NCI-H524 treated with DMSO at 0.1 percent for 48 hours (cell line): ENCODE measurements at places on chromosomes 6 and 20.

DNA sequence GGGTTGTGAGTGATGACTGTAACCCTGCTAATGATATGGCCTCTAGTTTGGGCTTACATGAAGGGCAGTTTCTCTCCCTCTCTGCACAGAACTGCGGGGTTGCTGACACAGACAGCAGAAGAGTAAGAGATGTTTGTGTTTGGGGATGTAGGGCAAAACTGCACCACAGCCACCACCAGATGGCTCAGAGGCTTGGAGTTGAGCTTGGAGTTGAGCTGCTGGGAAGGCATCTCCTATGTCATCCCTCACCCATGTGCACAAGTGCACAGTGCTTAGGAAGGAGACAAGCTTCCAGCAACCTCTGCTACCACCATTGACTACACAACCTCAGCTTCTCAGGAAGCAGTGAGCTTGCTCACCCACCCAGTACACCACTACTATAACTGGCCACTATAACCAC lies 303.9 kb upstream of the DEFB112 start:
- DNase-seq = no peak

DNA sequence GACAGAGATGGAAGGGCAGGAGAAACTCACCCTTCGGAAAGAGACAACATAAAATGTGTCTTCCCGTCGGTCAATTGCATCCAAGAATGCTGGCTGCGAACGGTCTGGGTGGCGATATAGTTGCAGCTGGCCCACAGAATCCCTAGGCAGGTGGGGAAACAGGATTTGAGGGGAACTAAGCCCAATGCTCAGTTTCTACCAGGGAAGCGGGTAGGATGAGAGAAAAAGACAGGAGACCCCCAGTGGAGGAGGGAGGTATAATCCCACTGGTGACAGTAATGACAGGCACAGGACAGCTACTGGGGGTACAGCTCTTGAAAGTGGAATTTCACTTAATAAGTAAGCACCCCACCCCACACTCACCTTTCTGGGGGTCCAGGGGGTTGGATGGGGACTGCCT lies 7.5 kb upstream of the TNXB start:
- DNase-seq = no peak

- no peak for DNase-seq
Measured at GRCh38 chr20:42191140-42191860, 573.1 kb upstream of the CHD6 start.

- no peak for DNase-seq
Measured at GRCh38 chr20:13028001-13028400, 19.2 kb downstream of the SPTLC3 start.

DNA sequence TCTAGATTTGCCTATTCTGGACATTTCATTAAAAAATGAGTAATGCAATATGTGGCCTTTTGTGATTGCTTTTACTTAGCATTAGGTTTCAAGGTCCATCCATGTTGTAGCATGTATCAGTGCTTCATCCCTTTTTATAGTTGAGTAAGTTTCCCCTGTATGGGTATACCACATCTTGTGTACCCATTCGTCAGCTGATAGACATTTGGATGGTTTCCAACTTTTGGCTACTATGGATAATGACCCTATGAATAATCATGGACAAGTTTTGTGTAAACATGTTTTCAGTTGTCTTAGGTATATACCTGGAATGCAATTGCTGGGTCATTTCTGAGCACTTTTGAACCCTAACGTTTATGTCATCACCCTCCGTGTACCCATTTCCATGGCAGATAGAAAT lies 15.4 kb downstream of the METTL24 start:
- DNase-seq = no peak

DNA sequence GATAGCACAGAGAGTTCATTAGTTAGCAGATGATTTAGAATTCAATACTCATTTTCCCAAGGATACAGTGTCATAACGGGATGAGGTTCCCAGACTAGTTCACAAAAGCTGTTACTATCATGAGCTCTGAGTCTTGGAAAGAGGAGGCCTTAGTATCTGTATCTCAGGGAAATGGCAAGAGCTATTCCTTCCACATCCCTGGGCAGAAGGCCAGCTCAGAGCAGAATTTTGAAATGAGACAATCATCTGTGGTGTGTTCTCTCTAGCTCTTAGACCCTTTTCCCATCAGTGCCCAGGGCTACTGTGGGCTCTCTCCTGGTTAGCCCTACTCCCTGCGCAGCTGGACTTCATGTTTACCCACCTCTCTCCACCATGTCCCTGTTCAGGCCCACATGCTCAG lies 64.5 kb downstream of the JAG1 start:
- DNase-seq = no peak

- DNase-seq = no peak
Measured at GRCh38 chr6:168631564-168631963, 190.6 kb downstream of the SMOC2 start.

DNA sequence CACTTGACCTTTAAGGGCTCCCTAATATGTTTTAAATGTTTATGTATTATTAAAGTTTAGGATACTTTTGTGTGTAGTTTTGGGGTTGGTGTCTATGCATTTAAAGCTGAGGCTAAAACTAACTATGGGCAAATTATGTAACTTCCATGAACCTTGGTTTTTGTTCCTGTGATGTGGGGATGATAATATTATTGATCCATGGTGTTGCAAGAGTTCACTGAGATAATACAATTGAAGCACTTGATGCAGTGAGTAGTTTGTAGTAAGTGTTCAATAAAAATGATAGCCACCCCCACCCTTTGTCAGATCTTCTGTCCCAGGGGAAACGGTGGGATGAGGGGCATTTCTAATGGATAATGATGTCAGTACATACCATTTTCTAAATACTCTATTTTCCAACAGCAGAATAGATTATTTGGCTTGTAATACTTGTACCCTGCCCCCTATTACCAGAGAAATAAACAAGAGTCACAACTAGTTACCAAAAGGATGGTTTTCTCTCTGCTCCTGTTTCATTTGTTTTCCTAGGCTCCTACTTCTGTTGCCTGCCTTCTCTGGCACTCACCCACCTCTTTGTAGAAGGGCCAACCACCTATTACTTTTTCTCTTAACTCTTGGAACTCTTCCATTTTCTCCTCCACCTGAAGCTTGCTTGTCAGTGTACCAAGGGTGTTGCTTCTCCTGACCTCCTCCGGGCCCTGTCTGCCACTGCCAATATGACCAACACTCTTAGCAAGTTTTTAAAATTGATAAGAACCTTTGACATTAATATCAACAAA lies 97.9 kb downstream of the RCAN2 start:
- DNase-seq = no peak

DNA sequence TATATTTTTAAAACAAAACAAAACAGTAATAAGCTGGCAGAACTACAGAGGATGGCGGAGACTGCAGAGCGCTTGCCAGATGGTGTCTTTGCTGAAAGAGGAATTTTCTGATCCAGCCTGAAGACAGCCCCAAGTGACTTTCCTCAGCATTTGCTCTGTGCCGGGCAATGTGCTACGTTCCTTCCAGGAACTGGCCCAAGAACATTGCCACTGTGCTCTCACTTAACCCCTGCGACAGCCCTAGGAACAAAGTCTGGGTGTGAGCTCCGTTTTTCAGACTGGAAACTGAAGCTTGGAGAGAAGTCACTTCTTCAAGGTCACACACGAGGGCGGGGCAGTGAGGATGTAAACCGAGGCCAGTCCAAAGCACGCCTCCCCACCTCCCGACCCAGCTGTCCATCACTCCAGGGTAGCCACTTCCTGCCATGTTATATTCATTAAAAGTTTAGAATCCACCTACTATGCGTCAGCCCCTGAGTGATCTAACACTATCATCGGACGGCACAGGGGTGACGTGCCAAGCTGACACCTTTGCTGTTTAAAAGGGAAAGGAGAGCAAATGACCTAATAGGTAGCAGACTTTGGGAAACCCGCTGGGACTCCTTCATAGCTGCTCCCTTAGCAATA lies 22.3 kb upstream of the BMP7 start:
- DNase-seq = no peak

- DNase-seq = no peak
Measured at GRCh38 chr6:80607811-80608391, 501.4 kb downstream of the BCKDHB start.

- no peak for DNase-seq
Measured at GRCh38 chr6:81384921-81385320, 367.6 kb downstream of the TENT5A start.

GRCh38 chr6:78864957-78865356 lies 2.4 kb upstream of the IRAK1BP1 start:
- no peak for DNase-seq

DNA sequence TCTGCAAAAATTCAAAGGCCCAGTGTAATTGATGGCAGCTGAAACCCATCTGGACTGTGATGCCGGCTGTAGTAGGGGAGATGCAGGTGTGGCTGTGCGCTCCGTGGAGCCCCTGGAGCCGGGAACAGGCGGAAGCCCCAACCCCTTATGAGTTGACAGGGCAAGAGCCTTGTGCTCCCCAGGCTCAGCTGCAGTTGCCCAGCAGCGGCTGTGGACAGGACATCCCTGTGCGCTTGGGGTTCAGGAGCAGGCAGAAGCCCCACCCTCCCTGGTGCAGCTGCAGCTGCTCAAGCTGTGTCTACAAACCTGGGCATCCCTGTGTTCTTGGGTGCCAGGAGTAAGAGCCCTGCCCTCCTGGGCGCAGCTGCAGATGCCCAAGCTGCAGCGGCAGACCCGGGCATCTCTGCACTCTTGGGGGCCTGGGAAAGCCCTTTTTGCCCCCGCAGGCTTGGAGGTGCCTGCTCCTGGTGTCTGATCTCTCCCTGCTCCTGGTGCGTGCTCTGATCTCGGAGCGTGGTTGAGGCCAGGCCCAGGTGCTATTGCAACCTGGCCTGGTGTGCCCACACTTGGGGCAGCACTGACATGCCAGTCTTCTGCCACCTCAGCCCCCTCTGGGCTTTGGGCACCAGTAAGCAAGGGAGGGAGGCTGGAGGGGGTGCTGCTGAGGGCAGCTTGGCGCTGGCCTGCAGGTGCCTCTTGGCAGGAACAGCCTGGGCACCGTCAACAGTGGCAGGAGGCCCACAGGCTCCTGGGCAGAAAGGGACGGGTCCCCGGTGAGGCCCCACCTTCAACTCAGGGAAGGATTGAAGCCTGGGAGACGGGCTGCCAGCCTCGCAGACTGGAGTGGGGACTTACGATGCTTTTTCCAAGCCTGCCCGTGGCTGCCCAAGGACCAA lies 30.3 kb downstream of the OR2J2 start:
- DNase-seq = no peak

DNA sequence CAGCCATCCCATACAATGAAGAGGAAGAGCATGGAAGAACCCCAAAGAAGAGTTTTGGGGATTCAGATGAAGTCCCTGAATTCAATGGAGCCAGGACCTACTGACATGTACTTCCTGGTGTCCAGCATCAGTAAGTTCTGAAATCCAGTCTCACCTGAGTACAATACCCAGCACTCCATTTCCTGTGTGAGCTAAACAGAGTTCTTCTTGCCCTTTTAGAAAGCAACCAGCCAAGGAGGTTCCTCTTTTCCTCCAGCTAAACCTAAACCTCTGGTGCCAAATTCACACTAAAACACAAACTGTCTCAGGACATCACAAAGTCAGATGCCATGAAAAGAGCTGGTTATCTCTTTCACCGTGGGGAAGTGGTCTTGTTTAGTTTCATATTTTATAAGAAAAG lies 71.5 kb downstream of the PKHD1 start:
- DNase-seq = no peak

GRCh38 chr6:21955951-21956350 lies 340.9 kb downstream of the PRL start:
- no peak for DNase-seq

DNA sequence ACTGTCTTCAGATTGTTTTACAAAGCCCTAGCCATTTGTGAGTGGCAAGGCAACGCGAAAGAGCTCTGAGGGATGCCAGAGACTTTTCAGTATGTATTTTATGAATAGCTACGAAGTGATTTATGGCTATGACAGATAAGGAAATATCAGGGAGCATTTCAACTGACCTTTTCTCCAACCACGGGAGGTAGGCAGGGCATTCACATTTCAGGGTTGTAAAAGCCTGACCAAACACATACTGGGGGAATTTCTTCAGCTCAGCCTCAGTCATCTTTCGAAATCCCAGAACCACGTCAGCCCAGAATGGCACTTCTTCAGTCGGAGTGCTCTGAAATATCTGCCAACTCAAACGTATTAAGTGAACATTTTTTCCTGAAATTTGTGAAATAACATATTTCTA lies 10.8 kb downstream of the DDO start:
- no peak for DNase-seq

DNA sequence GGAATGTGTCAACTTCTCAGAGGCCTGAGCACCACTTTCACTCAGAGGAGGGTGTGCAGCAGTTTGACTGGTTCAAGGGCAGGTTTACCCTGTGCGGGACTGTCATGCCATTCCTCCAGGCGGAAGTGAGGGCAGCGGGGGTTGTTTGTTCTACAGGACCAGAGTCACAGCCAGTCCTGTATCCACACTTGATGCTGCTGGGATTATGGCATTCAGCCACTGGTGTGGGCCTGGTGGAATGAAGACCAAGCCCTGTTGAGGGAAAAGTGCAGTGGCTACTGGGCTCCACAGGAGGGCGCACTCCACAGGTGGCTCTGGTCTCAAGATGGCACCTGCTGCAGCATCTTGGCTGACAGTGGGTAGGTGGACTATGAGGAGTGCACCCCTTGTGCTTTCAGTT lies 14.8 kb downstream of the SEMG2 start:
- no peak for DNase-seq

DNA sequence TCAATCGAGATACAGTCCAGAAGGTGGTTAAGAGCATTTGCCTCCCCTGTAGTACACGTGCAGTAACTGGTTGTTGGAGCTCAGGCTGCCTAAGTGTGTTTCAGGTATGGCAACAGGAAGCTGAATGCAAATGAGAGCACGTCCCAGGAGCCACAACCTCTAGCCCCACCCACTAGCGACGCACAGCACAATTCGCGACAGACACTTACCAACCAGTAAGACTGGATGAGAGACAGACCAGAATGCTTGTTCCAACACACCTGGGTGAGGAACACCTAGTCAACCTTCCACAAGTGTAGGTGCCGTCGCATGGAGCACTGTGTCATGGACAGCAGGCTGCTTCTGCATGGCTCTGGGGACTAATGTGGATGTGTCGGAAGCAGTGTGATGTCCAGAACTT lies 7.2 kb upstream of the SERPINB1 start:
- DNase-seq = no peak

DNA sequence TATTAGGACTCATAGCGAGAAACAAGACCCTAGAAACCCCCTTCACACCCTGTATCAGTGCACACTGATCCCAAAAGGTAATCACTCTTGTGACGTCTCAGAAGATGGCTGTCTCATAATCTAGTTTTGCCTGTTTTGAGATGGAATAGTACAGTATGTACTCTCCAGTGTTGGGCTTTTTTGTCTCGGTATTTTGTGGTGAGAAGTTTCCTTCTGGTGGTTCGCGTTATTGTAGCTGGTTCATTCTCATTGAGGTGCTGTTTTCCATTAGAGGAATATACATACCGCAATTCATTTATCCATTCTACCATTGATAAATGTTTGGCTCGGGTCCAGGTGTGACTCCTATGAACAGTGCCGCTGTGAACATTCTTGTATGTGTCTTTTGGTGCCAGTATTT lies 27.9 kb upstream of the MAP3K4 start:
- no peak for DNase-seq

- no peak for DNase-seq
Measured at GRCh38 chr20:44536175-44536574, 14.3 kb upstream of the SERINC3 start.

DNA sequence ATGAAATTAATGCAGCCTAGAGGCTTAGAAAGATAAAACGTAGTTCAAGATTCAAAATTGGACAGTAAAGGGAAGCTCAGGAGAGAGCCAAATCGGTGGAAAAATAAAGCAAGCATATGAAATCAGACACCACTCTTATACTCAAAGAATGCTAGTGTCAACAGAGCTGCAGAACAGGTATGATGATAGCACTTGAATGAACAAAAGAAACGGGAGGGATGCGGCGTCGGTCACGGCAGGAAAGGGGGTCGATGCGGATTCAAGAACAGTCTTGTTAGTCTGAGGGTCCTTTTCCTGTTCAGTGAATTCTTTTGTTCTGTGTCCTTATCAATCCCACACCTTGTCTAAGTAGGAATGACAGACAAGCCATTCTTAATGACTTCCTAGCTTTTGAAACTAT lies 114.4 kb downstream of the FOXC1 start:
- no peak for DNase-seq
